H1 (cell line): ENCODE measurements at places on chromosomes 4 and X. TPM values are rescaled to one million over a fixed set of nuclear protein-coding genes. Genes with fewer than 3 reads are reported as not detected.

GRCh38 chrX:19863212-19863856, 24.1 kb downstream of the SH3KBP1 start:
- DNase-seq = no peak

DNA sequence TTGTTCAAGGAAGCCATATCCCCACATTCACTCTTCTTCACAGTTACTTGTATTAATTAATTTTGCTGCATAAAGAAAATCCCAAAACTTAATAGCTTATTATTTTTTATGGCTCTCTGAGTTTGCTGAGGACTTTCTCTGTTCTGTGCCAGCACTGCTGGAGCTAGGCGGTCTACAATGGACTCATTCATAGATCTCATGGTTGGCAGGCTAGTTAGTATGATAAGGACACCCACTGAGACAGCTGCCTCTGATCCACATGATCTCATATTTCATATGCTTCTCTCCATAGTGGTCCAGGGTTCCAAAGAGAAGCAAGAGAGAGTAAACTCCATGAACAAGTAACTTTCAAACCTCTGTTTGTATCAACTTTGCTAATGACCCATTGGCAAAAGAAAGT, 170.2 kb downstream of the ADGRA3 start:
- no peak for DNase-seq

DNA sequence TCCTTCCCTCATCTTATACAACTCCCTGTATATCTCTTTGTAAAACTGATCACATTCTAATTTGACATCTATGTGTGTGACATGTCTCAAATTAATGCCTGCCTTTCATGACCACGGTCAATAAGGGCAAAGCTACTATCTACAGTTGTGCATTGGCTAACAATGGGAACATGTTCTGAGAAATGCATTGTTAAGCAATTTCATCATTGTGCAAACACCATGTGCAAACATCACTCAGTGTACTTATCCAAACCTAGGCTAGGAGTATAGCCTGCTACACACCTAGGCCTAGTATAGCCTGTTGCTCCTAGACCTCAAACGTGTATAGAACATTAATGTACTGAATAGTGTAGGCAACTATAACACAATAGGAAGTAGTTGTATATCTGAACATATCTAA, 95.0 kb downstream of the BANK1 start:
- no peak for DNase-seq

The CFAP47 gene
- total RNA-seq = 0.04 TPM in 1 of 2 replicates, not detected in the other

The PHKA1 gene
- total RNA-seq = 7.2 and 7.4 TPM in 2 replicates

The FRAS1 gene
- 106 and 109 TPM in 2 replicates for total RNA-seq

The ZMAT1 gene
- 0.94 and 1.4 TPM in 2 replicates for total RNA-seq
